ENCODE measurements at places on chromosomes 3 and 15.

DNA sequence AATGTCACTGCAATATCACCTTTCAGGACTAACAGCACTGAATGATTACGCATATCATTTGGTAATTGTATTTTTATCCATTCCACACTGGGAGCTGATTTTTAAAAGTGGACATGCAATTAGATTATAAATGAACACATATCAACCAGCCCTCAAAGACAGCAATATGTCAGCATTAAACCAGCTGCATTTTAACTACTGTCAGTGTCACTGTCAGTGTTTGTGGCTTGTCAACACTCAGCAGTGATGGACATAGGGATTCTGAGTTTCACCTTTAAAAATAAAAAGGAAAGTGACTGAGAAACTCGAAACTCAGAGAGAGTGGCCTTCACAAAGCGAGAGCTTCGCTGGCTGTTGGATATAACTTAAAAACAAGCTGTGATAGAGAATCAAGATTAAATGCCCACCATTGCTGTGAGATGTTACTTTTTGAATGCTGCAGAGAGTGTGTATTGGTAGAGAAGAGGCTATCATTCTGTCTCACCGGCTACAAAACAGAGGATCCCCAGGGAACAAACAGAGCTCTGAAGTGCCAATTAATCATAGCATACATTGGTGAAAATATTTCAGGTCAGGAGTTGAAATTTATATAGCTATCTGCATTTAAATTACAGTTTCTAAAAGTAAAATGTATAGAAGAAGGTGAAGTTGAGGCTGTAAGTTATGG is 635.8 kb downstream of the SQOR start:
- no peak for DNase-seq

GRCh38 chr3:186960347-186960746 is 30.0 kb downstream of the ST6GAL1 start:
- DNase-seq: no peak

- no peak for DNase-seq
Observed at GRCh38 chr3:17088017-17088416, 203.3 kb downstream of the PLCL2 start.

DNA sequence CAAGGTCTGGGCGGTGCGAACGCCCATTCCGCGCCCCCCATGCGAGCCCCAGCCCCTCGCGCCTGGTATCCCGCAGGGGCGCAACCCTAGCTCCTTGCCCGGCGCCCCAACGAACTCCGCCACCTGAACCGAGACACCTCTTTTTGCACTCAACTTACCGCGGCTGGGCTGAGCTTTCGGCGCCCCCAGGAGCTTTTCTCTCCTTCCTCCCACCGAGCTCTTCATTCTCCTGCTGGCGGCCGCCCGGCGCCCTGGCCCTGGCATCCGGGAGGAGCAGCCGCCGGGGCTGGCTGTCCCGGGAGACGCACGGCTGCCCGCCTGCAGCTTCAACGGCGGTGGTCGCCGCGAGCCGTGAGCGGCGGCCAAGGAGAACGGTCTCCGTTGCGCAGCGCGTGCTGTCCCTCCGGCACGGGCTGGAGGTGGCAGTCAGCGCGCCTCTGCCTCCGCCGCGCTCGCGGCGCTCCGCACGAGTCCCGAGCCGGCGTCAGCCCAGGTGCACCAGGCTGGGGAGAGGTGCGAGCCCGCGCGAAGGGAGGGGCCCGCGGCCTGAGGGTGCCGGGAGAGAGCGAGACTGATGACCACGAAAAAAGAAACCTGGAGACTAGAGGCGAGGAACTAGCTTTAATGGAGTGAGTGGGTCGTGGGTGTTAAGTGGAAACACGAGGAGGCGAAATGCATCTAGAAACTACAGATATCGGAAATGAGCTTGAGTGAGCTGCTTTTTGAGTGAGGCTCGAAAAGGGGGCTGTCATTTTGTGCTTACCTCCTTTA is 621.5 kb upstream of the ZNF385D start:
- no peak for DNase-seq

GRCh38 chr3:173933113-173933512 is 535.6 kb downstream of the NLGN1 start:
- DNase-seq: no peak

DNA sequence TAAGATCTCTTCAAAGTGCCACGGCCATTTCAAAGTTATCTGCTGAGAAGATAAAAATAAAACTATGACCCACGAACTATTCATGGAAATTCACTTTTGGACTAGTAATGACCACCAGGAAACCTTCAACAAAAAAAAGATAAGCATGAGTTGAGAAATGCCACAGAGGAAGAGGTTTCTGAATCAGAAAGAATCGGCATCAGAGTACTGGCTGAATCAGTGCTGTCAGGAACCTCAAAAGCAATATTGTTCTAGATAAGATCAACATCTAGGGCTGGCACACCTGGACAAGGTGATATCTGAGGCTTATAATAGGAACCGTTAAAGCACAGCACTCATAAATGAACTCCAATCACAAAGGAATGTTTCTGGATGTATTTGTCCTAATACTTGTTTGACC is 72.7 kb downstream of the PEAK1 start:
- no peak for DNase-seq

DNA sequence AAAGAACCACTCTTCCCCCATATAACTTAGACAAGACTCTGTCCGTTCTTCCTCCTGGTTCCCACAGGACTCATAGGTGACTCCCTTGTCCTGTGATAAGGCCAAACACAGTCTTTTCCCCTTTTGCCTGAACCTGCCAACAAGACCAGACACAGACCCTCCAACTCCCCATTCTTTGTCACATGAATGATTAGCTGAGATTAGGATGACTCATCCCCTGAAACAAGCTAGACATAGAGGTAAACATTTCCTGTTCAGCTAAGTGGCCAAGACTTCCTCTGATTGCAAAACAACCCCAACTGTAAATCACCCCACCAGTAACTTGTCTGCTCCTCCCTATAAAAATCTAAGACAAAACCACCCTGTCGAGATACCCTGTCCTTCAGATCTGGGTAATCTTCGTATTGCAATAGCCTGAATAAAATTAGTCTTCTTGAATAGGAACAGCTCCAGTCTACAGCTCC is 11.4 kb upstream of the HTR3E start:
- no peak for DNase-seq

DNA sequence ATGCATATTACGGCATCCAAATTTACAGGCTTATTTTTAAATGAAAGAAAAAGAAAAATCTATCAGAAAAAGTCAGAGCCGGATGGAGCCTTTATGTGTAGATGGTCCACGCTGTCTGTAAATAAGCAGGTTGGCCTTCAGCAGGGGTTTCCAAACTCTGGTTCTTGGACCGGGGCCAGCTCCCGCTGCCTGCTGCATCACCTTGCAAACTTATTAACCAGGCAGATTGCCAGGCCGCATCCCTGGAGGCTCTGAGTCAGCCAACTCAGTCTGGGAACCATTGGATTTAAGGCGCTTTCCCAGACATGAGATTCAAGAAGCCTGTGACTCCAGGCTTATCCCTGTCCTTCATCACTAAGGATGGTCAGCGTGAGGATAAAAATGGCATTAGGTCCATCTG is 212.4 kb downstream of the OPA1 start:
- no peak for DNase-seq

DNA sequence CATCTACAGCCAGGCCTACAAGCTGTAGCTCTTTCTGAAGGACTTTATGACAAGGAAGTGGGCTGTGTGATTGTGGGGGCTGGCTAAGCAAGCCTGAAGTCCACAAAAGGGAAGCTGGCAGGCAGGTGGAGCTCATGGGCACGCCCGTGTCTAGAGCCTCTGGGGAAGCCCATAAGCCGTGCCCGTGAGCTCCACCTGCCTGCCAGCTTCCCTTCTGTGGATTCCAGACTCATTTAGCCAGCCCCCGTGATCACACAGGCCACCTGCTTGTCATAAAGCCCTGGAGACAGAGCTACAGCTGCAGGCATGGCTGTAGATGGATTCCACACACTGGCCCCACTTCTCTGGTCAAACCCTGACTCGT is 15.2 kb downstream of the EFCC1 start:
- no peak for DNase-seq

DNA sequence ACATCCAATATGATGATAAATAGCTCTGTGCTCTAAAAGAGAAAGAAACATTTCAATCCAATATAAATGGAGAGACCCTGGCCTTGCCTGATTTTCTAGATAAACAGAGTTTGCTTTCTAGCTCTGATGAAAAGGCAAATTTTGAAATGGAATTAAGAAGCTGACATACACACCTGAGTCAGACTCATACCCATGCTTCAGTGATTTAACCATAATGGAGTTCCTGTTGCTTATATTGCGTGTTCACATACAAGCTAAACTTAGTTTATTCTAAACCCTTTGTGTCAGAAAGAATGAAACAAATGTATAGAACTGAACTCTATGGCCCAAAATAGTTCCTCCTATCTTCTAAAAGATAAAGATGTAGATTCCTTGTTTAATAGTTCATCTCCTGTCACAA is 760.8 kb upstream of the ARPP21 start:
- no peak for DNase-seq

DNA sequence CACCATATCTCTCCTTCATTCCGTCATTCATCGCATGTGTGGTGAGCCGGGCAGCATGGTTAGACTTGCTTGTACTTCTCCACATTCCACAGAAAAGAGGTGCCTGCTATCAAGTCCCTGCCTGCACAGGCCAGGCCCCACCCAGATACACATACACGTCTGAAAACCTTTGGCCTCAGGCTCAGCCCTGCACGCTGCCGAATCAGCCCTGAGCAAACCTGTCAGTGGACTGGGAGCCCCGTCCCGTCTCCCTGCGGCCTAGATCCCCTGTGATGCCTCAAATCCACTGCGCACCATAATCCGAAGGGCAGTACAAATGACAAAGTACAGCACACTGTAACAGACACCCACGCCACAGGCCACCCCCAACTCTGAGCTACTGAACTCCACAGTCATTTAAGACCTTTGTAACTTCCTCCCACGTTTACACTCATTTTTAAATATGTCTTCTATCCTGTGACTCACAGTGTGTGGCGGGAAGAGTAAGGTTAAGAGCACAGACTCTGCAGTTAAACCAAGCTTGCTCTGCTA is 67.1 kb downstream of the MB21D2 start:
- DNase-seq: peak; percentile 23

DNA sequence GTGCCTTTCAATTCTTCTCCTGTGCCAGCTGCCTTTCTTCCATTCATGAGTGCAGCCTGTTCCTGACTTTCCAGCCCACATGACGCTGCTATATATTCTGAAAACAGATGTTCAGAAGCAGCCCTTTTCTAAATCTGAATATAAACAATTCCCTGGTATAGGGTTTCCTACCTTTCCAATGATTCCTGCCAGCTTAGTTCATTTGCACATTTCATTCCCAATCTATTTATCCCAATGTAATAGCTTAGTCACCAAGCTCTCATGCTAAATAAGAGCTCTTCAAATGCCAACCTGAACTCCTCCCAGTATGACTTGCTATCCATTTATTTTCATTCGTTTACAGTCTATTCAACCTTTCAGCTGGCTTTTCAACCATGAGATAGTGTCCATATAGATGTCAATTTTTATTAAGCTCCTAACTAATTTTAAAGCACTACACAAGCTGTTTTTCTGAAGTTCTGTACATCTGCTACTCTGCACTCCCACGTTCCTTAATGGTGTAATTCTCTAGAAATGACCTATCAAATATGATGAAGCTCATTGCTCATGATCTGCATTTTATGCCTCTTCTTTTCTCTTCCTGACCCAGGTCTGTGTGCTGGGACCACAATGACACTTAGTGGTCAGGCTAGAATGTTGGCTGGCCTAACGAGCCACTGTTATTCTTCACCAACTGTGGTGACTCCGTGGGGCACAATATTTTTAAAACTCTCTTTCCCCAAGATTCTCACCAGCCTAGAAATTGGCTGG is 605.0 kb upstream of the TBL1XR1 start:
- no peak for DNase-seq

DNA sequence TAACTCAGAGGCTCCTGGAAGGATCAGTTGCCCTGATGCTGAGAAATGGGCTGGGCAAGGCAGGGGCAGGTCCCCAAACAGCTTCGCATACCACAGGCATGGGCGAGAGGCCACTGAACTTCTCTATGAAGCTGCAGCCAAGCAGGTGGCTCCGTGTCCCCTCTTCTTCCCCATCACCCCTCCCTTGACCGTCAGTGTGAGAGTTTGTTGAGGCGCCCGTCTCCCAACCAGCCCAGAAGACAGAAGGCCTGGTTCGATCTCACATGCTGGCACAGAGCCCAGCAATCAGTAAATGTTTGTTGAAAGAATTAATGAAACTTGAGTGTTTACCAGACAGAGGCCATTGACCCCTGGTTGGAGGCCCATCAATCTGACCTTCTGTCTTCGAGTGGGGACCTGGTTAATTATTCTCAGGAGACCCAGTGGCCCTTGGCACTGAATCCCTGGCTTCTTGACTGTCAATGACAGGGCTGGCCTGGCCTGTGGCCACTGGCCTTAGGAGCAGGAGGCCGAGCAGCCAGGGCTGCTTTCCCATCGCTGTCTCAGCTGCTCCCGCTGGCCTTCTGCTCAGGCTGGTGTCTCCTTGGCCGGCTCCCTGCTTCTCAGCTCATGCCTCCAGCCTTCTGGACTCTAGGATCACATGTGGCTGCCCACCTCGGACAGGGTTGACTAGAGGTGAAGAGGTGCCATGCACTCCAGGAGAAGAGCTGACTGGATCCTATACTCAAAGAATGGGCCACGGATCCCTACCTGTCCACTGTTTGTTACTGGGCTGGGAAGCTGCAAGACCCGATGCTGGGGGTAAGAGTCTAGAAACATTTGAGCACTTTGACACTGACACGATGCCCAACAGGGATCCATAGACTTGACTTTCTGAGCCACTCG is 113.4 kb downstream of the ASB7 start:
- no peak for DNase-seq

DNA sequence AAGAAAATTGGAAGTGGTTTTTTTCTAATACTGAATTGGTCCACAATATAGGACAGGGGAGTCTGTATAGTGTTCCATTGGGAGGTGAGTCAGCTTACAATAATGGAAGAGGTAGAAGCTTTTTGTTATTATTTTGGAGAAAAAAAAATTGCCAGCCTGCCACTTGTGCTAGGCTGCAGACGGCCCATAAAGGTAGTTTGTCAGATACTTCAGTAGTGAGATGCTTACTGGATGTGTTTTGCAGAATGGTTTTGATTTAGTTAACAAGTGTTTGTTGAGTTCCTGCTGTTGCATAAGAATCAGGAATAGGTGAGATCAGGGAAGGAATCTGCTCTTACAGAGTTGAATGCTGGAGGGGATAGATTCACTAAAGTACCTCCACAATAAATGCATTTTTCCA is 1.0 kb downstream of the DTWD1 start:
- no peak for DNase-seq

DNA sequence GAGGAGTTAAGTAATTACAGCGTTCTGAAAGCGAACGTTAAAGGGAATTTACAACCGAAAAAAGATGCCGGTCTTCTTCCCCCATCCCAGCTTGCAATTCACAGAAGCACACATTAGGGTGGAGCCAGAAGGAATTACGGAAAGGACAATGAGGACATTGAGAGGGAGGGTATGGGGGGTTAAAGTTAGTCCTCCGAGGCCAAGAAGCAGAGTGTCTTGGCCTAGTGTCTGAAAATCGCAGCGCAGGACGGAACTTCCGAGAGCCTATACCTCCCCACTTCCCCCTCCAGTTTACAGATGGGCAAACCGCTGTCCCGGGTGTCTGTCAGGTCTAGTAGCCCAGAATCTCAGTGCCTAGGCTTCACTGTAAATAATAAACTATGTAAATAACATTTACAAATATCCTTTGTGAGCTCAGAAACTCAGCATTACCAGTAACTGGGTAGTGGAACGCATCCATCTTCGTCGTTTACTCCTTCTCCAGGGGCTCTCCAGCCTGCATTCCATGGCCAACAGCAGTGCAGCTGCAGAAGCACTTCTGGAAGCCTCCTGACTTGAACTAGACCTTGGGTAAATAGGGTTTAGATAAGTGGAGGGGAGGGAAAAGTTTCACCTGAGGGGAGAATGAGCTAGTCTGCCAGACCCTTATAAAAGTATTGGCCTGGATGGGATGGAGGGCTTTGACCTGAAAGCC is 922 bp downstream of the ADPRH start:
- DNase-seq: no peak

GRCh38 chr15:31236184-31237042 is 90.2 kb upstream of the KLF13 start:
- DNase-seq: no peak

Measured in stimulated activated CD4-positive, alpha-beta T cell treated with anti-CD3 and anti-CD28 coated beads, TNF-alpha, amount 100 ng/mL, for 48 hours (primary cell).